Activated CD8-positive, alpha-beta T cell treated with anti-CD3 and anti-CD28 coated beads, Interleukin-2, amount 10 ng/mL, durations not matched to agents 7 days and 5 days (primary cell): ENCODE measurements at places on chromosomes 2 and 18. TPM values are rescaled to one million over a fixed set of nuclear protein-coding genes. Genes with fewer than 3 reads are reported as not detected.

DNA sequence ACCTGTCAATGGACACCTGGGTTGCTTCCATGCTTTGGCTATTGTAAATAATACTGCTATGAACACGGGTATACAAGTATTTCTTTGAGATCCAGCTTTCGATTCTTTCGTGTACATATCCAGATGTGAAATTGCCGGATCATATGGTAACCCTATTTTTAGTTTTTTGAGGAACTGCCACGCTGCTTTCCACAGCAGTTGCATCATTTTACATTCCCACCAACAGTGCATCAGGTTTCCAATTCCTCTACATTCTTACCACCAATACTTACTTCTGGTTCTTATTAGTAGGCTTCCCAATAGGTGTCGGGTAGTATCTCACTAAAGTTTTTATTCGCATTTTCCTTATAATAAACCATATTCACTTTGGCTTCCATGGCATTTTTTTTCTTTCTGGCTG lies 69.6 kb downstream of the PID1 start:
- DNase-seq: no peak

GRCh38 chr2:136394136-136395060 lies 276.4 kb upstream of the CXCR4 start:
- no peak for DNase-seq

The KLF7 gene
- 16.5 TPM for total RNA-seq

DNA sequence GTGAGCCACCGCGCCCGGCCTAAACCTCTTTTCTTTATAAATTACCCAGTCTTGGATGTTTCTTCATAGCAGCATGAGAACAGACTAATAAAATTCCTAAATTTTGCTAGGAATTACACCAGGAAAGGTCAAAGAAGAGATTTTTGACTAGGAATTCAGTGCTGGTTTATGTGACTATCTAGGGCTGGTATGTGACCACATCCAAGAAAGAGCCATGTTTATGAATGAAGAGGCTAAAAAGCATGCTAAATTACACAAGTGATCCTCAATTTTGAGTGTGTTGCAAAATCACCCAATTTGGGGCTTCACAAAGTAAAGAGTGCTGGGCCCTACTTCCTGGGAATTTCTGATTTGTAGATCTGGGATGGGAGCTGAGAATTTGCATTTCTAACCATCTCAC lies 123.6 kb downstream of the CSRNP3 start:
- DNase-seq: no peak

The ARL4C gene
- total RNA-seq: 126 TPM

DNA sequence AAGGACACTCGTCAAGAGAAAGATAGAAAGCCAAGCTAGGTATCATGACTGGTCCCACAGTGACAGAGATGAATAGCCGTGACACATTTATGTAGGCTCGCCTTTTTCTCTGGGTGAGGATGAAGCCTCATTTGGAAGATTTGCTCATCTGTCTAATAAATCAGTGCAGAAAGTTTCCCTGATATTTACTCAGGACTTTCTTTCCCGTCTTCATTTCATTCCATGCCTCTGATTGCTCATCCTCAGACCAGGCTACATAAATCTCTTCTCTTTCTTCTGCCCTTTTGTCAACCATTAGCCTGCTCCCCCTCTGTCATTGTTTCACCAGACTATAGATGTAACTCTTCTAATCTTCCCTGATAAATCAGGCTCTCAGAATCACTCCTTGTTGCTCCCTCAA lies 361.8 kb upstream of the MEIS1 start:
- no peak for DNase-seq

DNA sequence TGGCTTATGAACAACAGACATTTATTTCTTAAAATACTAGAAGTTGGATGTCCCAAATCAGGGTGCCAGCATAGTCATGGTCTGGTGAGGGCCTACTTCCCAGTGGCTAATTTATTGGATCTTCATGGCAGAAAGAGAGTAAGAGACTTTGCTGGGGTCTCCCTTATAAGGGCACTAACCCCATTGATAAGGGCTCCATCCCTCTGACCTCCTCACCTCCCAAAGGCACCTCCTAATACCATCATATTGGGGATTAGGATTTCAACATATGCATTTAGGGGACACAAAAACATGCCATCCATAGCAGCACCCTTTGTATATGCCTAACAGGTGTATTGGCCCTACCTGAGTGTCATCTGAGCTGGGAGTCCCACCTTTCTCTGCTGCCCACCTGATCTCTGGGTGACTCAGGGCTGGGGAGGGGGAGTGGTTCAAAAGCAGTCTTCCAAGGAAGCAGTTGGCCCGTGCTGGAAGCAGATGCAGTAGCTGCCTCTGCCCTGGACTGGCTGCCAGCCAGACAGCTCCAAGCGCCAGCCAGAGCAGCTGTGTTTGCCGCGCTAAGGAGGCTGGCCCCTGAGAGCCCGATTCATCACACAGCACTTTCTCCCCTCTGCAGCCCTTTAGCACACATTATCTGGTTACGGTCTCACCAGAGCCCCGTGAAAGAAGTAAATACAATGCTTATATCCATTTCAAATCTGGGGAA lies 84.6 kb downstream of the SMAD7 start:
- no peak for DNase-seq

- no peak for DNase-seq
Observed at GRCh38 chr2:86566821-86567190, 3.6 kb upstream of the CHMP3 start.

DNA sequence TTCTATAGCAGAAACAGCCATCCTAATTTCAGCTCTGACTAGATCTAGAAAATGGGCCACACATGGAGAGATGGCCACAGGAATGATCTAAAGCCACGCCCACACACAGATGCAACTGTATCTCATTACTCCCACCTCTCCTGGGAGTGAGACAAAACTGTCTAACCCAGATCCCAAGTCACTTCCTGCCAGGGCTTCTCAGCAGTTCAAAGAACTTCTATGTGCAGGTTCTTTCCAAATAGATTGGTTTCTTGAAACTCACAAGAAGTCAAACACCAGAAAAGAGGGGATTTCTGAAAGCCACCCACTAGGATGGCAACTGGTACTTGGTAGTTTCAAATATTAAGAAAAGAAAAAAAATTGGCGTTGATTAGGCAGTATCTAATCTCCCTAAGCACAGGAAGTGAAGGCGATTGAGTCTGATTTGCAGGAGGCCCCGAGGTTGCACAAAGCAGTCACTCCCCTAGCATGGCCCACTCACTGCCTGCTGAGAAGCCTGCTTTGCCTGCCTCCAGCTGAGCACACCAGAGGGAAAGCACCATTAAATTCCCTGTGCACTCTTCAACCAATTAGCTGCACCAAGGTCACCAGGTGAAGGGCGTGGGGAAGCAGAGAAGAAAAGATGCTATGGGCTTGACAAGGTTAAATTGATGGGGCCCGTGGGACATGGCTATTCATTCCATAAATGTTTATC lies 51.1 kb downstream of the PAPOLG start:
- DNase-seq: peak; percentile 41

GRCh38 chr2:33552758-33553461 lies 46.2 kb downstream of the FAM98A start:
- no peak for DNase-seq

- DNase-seq: no peak
Observed at GRCh38 chr2:68203587-68203986, 45.9 kb downstream of the PNO1 start.

DNA sequence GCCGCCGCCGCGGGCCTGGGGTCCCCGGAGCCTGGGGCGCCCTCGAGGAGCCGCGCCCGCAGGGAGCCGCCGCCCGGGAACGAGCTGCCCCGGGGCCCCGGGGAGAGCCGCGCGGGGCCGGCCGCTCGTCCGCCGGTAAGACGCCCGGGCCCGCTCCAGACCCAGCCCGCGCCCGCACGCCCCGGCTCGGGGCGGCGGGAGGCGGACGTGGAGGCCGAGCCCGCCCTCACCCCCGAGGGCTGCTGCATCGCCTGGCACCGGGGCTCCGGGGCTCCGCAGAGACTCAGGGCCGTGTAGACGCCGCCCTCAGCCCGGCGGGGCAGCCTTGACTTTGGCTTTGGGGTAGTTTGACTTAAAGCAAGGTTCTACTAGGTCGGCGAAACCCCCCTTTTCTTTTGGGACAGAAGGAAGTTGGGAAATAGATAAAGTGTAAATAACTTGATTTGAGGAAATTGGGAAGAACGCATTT lies 335 bp downstream of the ERFE start:
- peak; percentile 32 for DNase-seq

The KCNK3 gene
- total RNA-seq: not detected

The GREB1 gene
- 0.42 TPM for total RNA-seq

DNA sequence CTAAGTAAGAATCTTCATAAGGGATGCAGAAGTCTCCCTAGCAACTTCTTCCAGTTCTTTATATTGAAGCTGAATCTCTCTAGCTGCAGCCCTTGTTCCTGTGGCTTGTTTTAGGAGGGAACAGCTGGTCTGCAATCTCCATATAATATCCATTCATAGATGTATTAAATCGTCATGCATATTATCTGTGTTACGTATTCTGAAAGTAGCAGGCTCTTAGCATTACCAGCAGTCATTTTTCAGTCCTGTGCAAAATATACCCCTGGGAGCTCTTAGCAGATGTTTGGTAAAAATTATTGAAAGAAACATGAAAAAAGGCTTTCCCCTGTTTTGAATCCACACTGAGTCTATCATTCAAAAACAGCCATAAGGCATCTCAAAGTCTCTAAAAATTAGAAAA lies 385.3 kb downstream of the IRS1 start:
- DNase-seq: no peak

DNA sequence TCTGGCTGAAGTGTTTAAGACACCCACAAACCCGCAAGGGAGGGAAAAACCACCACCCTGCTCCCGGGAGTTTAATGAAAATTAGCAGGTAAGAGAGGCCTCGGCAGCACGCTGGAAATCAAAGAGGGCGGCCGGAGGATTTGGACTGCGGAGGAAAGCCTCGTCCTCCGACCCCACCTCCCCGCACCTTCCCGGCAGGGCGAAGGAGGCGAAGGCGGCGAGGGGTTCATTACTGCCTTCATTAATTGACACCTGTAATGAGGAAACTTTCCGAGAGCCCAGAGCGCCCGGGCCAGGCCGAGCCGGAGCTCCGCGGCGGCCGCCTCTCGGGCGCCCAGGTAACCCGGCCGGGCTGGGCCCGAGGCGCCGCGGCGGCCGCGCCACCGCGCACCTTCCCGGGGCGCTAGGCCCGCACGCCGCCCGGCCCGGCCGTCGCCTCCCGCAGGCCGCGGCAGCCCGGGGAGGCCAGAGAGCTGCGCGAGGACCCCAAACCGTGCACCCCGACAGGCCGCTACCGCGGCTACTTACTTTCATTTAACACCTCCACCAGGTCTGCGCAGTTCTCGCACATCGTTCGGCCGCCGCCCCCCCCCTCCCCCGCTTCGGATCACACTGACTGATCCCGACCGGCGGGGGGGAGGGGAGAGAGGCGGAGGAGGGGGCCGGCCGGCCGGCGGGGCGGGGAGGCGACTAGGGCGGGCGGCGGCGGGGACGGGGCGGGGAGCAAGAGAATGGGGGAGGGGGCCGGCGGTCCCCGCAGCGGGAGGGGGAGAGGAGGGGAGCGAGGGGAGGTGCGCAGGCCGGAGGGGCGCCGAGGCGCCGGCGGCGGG lies 550 bp downstream of the USP34 start:
- DNase-seq: peak; percentile 87

- no peak for DNase-seq
Observed at GRCh38 chr18:5455674-5456073, 88.1 kb downstream of the EPB41L3 start.

DNA sequence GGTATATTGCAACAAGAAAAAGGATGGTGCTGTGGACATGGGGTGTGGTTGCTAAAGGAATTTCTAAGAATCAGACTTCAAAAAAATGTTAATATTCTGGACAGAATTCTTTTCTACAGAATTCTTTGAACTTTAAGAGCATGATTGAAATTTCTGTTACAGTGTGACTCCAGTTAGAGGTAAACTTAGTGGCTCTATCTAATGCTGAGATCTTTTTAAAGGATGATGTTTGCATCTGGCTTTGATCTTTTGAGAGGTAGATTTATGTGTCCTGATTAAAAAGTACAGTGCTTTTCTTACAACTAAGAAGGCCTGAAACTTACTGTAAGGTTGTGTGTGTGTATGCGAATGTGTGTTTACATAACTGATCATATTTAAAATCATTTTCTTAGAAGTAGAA lies 25.4 kb downstream of the NCK2 start:
- DNase-seq: no peak

The ERLEC1 gene
- 20.9 TPM for total RNA-seq

GRCh38 chr2:180990337-180990736 lies 9.9 kb downstream of the UBE2E3 start:
- no peak for DNase-seq

DNA sequence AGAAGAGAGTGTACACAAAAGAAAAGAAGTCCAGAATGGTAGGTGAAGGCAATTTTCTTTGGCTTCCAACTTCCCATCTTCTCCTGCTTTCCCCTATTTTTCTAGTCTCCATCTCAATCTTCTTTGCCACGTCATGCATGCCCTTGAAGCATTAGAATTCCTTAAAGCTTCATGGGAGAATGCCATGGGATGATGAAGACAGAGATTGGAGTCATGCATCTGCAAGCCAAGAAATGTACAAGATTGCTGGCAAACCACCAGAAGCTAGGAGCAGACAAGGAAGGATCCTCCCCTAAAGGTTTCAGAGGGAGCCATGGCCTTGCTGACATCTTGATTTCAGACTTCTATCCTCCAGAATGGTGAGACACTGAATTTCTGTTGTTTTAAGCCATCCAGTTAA lies 305.9 kb downstream of the HRH4 start:
- DNase-seq: no peak

The RAD51AP2 gene
- not detected for total RNA-seq

GRCh38 chr18:11826836-11827235 lies 24.4 kb upstream of the CHMP1B start:
- no peak for DNase-seq

- DNase-seq: no peak
Observed at GRCh38 chr2:175227393-175227792, 45.9 kb upstream of the ATP5MC3 start.

- DNase-seq: no peak
Observed at GRCh38 chr2:154048905-154049304, 177.2 kb downstream of the GALNT13 start.

DNA sequence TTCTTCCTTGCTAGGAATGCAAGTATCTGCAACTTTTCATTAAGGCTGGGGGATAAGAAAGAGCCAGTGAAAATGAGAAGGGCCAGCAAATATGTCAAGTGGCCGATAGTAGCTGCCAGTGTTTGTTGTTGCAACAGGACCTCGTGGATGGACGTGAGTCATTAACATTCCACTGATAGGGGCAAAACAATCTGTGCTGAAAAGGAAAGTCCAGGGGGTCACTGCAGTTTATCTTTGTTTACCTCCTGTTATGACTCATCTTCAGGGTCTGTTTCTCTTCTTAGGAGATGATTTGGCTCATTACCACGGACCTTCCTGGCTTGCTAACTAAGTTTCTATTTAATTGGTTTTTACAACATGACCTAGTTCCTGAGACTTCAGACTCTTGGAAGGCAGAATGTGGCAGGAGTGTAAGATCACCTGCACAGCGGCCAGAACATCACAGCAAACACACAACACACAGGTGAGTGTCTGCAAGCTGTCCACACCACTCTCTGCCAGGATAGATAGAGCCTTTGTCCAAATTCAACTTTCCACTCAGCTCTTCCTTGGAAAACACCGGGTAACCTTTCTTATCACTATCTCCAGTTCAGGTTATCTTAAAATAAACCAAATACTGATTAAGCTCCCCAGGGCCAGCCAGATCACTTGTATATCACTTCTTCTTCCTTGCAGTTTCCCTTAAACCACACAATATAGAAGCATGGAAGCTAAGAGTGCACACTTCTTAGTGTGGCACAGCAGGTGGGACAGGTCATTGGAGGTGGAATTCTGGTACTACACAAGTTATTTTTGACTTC lies 157.5 kb upstream of the LMAN1 start:
- DNase-seq: no peak

GRCh38 chr2:83115155-83115554 lies 1343.9 kb downstream of the SUCLG1 start:
- no peak for DNase-seq

The UGT1A8 gene
- not detected for total RNA-seq

- DNase-seq: no peak
Observed at GRCh38 chr18:45551142-45551815, 64.0 kb upstream of the SLC14A2 start.
